HT-29 (cell line): ENCODE measurements at places on chromosomes 13 and 19.

DNA sequence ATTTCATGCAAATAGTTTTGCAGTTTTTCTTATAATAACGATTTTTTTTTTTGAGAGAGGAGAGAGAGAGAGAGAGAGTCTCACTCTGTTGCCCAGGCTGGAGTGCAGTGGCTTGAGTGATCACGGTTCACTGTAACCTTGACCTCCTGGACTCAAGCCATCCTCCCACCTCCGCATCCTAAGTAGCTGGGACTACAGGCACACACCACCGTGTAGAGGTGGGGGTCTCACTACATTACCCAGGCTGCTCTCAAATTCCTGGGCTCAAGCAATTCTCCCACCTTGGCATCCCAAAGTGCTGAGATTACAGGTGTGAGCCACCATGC is 26.8 kb upstream of the GJB6 start:
- no peak for DNase-seq

DNA sequence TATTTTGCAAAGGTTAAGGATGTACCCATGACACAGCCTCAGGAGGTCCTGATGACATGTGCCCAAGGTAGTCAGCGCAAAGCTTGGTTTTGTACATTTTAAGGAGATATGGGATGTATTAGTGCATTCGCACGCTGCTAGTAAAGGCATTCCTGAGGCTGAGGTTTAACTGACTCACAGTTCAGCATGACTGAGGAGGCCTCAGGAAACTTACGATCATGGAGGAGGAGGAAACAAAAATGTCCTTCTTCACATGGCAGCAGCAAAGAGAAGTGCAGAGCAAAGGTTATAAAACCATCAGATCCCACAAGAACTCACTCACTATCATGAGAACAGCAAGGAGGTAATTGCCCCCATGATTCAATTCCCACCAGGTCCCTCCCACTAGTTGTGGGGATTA is 1017.4 kb downstream of the EFNB2 start:
- no peak for DNase-seq

DNA sequence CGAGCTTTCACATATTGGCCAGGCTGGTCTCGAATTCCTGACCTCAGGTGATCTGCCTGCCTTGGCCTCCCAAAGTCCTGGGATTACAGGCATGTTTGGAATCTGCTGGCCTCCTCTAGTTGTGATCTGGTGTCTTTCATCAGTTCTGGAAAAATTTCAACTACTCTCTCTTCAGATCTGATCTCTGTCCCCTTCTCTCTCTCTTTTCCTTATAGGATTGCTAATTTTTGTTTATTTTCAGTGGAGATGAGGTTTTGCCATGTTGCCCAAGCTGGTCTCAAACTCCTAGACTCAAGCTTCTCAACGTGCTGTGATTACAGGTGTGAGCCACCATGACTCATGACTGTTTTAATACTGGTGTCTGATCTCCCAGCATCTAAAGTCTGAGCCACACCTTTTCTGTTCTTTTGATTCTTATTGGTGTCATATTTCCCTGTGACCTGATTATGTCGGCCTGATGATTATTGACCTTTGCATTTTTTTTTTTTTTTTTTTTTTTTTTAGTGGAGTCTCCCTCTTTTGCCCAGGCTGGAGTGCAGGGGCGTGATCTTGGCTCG is 10.4 kb upstream of the NANOS2 start:
- DNase-seq, result no peak

- no peak for DNase-seq
Measured at GRCh38 chr13:41788552-41788951, 172.4 kb downstream of the VWA8 start.

DNA sequence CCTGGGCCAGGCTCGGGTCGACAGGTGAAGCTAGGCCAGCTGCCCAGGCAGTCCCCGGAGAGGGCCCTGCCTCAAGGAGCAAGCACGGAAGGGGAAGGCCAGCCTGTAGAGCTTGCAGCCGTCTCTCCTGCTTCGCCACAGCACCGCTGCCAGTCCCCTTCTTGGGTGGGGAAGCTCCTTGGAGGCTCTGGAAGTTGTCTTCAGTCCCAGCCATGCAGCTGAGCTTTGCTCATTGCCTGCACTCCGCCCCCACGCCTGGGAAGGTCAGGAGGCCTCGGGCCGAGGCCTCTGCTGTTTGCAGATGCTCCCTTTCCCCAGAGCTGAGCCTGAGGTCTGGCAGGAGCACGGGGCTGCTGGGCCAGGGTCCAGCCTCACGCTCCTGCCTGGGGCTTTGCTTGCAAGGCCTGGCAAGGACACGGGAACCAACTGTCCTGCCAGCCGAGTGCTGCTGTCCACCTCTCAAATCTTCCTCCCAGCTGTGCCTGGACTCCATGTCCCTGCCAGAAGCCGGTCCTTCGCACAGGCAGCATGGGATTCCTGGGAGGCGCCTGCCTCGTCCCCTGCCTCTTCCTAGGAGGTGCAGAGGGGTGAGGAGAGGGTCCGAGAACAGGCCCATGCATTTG is 13.3 kb downstream of the PLEKHF1 start:
- DNase-seq, result no peak

- no peak for DNase-seq
Measured at GRCh38 chr19:52687684-52688083, 47.2 kb downstream of the ZNF611 start.
